ENCODE measurements at places on chromosomes 4 and X.

DNA sequence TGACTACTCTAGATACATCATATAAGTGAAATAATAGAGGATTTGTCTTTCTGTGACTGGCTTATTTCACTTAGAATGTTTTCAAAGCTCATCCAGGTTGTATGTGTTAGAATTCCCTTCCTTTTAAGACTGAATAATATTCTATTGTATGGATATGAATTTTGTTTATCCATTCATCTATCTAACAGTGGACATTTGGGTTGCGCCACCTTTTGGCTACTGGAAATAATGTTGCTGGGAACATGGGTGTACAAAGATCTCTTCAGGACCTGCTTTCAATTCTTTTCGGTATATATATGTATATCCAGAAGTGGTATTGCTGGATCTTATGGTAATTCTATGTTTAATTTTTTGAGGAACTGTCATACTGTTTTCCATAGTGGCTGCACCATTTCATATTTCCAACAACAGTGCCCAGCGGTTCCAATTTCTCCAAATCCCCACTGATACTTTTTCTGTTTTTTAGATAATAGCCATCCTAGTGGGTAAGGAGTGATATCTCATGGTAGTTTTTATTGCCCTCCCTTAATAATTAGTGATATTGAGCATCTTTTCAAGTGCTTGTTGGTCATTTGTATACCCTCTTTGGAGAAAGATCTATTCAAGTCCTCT is 3.4 kb upstream of the SCD5 start:
- no peak for DNase-seq

DNA sequence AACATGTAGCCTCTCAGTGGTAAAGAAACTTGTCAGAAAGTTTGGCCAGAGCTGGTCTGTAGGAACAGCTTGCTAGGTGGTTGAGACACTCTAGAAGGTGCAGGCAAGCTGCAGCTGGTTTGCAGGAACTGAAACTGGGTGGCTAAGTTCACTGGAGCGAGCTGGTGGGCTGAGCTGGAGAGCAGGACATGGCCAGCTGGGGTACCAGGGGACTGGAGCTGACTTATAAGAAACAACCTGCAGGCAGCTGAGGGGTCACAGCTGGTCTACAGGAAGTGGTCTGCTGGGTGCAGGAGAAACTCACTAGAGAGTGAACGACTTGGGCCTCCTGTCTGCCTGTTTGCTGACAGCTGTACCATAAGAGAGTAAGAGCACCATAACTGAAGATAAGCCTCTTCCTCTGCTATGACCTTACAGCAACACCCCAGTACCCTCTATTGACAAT is 157.1 kb upstream of the LNX1 start:
- DNase-seq: no peak

DNA sequence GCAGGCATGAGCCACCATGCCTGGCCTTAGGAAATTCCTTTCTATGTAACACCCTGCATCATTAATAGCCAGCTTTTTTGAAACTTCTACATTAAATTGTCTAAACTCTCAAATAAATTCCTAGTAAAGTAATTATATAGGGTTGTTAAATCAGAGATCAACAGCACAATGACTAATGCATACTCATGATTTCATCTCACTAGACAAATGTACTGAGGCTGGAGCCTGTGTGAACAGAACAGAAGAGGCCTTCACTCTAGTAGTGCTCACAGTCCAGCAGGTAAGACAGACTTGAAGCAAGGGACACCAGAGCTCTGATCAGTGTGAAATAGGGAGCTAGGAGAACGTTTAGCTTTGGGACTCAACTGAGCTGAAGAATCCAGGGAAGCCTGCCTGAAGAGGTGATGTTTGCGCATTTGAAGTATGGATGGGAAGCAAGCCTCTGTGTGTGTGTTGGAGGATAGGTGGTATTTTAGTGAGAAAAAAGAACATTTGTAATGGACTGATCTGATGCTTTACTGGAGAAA is 3.9 kb downstream of the ZFP42 start:
- DNase-seq: no peak

DNA sequence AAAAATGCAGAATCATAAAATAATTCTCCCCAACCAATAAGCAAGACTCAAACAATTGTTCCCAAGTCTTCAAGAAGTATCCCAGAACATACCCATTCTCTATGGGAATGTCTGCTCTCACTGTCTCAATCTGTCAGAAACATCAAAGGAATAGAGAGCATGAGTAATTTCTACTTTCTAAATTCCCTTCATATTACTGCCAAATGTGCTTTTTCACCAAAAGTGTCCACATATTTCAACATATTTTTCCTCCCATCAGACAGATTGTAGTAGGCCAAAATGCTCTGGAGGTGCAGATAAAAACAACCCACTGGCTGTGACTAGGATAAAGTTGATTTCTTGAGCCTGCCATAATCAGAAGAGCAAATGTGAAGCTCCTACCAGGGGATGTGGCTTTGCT is 692.0 kb upstream of the FAM241A start:
- no peak for DNase-seq

DNA sequence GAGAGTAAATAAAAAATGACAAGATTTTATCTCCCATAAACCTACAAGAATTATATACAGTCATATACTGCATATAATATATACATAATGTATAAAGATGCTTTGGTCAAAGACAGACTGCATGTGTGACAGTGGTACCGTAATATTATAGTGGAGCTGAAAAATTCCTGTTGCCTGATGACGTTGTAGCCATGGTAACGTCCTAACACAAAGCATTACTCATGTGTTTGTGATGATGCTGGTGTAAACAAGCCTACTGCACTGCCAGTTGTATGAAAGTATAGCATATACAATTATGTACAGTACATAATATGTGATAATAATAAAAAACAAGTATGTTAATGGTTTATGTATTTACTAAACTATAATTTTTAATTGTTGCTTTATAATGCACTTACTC is 245.2 kb upstream of the CENPE start:
- no peak for DNase-seq

- DNase-seq: peak; percentile 78
Measured at GRCh38 chr4:26028793-26029567, 115.0 kb downstream of the SMIM20 start.

Measured in stimulated activated CD4-positive, alpha-beta T cell treated with anti-CD3 and anti-CD28 coated beads, Interleukin-12 subunit alpha, Interleukin-12 subunit beta, amount 100 ng/mL, for 4 hours (primary cell).